ENCODE measurements at places on chromosomes 3 and 15. TPM values are rescaled to one million over a fixed set of nuclear protein-coding genes. Genes with fewer than 3 reads are reported as not detected.

DNA sequence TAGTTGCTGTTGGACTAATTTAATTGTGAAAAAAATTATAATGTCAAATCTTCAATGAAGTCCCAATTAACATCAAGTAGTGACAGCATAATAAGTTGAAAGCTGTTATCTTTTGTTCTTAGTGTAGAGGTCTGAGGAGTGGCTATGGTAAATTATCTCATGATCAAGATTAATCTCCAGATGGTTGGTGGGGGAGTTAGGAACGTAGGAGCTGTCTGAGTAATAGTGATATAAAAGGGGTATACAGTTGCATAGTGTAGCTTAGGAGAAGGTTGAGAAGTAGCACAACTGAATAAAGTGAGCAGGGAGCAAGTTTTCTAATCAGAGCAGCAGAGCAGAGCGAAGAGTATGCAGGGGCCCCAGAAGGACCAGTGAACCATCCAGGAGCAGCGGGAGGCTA lies 19.5 kb downstream of the TMOD2 start:
- no peak for DNase-seq
- no peak overlapping the region for H3K4me3 ChIP-seq
- no peaks in the 10 kb centered on the region for H3K27me3 ChIP-seq

- no peak overlapping the region for H3K4me3 ChIP-seq
- H3K27me3 ChIP-seq = no peaks in the 10 kb centered on the region
- DNase-seq = no peak
- H3K36me3 ChIP-seq = peaks cover 33% of the 10 kb centered on the region
- no peaks in the 10 kb centered on the region for H3K4me1 ChIP-seq
These were observed 30.5 kb downstream of the VPS8 start for GRCh38 chr3:184842433-184842832.

DNA sequence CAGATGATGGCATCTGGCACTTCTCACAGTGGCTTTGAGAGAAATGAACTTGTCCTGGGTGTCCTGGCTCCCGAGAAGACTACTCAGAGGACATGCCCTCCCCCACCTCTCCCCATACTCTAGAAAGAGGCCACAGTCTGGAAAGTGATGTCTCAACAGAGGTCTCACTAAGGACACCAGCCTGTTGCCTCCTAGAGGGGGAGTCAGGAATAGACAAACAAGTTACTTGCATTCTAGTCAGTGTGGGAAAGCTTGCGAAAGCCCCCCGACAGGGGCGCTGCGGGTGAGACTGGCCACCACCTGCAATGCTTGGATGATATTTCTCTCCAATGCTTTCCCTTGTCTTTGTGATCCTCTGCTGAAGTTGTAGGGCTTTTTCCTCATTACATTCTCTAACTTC lies 17.2 kb downstream of the B4GALT4 start:
- no peak for DNase-seq
- H3K27ac ChIP-seq = no peak overlapping the region
- peaks cover 16% of the 10 kb centered on the region for H3K4me1 ChIP-seq
- no peak overlapping the region for H3K4me3 ChIP-seq
- H3K27me3 ChIP-seq = no peaks in the 10 kb centered on the region

The GUCA1C gene
- total RNA-seq = not detected

DNA sequence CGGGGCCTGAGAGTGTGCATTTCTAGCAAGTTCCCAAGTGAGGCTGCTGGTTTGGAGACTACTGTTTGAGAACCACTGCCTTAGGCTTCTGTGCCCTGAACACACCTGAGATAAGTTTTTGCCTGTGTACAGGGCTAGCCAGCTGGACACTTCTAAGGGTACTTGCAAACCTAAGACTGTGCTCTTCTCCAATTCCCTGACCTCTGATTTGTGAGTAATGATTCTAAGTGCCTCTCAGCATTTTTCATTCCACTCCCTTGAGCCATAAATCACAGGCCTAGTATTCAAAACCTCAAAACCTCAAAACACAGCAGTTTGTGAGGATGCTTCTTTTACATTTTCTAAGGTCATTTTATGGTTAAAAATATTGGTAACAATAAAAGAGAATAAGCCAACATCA lies 148.4 kb downstream of the CHST2 start:
- peaks cover 2% of the 10 kb centered on the region for H3K36me3 ChIP-seq
- H3K4me3 ChIP-seq = no peak overlapping the region
- no peaks in the 10 kb centered on the region for H3K27me3 ChIP-seq
- H3K4me1 ChIP-seq = peaks cover 7% of the 10 kb centered on the region
- DNase-seq = no peak
- no peak overlapping the region for H3K27ac ChIP-seq

DNA sequence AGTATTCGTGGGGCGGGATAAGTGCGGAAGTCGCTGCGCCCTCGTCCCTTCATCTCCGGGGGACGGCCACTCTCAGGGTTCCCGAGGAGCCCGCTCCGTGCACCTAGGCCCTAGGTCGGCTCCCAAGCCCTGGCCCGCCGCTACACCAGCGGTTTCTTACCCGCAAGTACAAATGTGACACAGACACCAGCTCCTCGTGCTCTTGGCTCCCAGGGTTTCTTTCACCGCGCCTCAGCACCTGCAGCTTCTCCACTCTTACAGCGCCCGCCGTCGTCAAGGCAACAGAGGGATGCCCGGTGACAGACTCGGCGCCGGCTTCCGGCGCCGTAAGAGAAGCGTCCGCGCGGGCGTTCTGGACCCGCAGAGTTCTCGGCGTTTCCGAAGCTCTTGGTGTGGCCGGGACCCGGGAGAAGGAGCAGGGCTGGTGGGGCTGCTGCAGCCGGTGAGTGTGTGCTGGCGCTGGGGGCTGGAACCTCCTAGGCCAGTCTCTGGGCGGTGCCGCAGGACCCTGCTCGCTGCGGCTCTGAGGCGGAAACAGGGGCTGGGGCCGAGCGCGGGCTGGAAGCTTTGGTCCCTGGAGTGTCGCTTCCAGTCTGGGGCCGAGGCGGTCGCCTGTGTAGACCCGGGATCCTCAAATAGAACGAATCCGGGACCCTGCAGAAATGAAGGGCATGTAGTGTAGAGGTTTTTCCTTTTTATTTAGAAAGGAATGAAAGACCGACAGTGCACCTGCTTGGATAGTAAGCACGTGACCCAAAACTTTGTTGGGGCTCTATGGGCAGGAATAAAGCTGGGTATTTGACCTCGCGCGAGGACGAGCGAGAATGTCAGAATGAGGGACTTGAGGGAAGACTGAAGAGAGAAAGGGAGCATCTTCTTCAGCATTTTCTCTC lies 155.4 kb upstream of the GOLGA6L4 start:
- H3K36me3 ChIP-seq = no peaks in the 10 kb centered on the region
- H3K4me3 ChIP-seq = peak overlapping the region; percentile 74
- peak; percentile 18 for DNase-seq

DNA sequence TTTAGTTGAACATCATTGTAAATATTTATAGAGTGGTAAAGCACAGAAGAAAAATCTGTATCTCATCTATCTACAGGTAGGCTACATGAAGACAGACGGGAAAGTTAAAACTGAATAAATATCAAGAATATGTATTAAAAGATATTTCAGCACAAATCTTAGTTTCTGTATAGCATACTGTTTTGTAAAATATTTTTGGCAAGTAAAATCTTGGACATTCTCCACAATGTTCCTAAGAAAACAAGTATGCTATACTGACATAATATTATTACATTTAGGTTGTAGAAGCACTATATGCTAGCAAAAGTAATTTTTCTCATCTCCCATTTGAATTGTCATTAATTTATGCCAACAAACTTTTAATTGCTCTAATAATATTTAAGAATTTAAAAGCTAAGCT lies 326.4 kb upstream of the ARL6 start:
- H3K36me3 ChIP-seq = no peaks in the 10 kb centered on the region
- no peak for DNase-seq
- H3K27me3 ChIP-seq = no peaks in the 10 kb centered on the region

- no peaks in the 10 kb centered on the region for H3K36me3 ChIP-seq
- no peak overlapping the region for H3K4me3 ChIP-seq
These were observed 389.3 kb downstream of the TBL1XR1 start for GRCh38 chr3:176807938-176808337.

DNA sequence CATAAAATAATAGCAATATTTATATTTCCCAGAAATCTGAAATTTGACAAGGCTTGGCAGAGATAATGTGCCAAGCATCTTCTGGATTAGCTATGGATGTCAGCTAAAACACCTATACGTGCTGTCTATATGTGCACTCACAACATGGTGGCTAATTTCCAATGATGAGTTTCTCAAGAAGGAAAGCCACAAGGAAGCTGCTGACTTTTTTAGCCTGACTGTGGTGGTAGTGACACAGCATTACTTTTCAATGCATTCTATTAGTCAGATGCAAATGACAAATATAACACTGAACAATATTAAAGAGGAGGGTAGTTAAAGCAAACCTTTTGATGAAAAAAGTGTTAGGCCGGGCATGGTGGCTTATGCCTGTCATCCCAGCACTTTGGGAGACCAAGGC lies 101.7 kb upstream of the CCDC54 start:
- peaks cover 3% of the 10 kb centered on the region for H3K27me3 ChIP-seq
- no peak overlapping the region for H3K4me3 ChIP-seq
- no peak for DNase-seq

The ZIC1 gene
- not detected for total RNA-seq

The TGM4 gene
- not detected for total RNA-seq

- H3K27me3 ChIP-seq = peaks cover 5% of the 10 kb centered on the region
- H3K4me3 ChIP-seq = no peak overlapping the region
- no peak overlapping the region for H3K27ac ChIP-seq
- DNase-seq = no peak
- no peaks in the 10 kb centered on the region for H3K36me3 ChIP-seq
- H3K4me1 ChIP-seq = peaks cover 3% of the 10 kb centered on the region
These were observed 41.9 kb downstream of the LIPC start for GRCh38 chr15:58473724-58474123.

GRCh38 chr3:195877136-195877715 lies 31.1 kb downstream of the TNK2 start:
- peaks cover 4% of the 10 kb centered on the region for H3K4me1 ChIP-seq
- H3K36me3 ChIP-seq = peaks cover 47% of the 10 kb centered on the region
- H3K27me3 ChIP-seq = no peaks in the 10 kb centered on the region

DNA sequence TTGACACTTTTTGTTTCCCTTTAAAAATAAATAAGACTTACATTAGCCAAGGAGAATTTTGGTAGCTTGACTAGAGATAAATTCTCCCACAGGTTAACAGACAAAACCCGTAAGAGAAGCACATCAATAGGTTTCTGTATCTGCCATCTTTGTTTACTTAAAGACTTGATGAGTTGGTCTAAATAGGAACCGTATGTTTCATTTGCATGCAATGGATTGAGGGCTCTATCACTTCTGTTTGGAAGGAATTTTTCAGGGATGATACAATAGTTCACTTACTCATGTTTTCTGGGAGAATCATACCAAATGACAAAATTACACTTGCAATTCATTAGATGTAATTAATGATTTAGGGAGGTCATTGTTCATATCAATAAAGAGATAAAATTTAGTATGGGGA lies 631.5 kb upstream of the NR2F2 start:
- no peak for DNase-seq
- H3K36me3 ChIP-seq = no peaks in the 10 kb centered on the region
- no peak overlapping the region for H3K27ac ChIP-seq

Data from activated B cell treated with CpG ODN at 0.5 μM for 24 hours (primary cell).